ENCODE measurements at places on chromosomes 7 and 10.
A peak's percentile ranks its signal among the peaks of the same experiment; 100 is the strongest.

DNA sequence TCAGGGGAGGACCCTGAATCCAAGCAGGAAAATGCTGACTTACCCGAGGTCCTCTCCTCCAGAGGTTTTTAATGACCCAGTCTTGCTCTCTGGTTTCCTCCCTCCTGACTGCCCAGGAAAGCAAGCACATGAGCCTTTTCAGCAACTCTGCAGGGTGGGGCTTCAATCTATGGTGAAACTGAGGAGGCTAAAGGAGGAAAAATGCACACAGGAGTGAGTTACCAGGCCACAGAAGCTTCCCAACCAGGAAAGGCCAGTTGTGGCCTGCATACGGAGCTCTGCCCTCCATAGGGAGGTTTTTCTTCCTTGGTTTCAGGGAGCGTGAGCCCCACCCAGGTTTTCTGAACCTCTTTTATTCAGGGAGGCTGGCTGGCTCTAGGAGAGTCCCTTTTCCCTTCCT is 14.1 kb upstream of the DLG5 start:
- DNase-seq = no peak

DNA sequence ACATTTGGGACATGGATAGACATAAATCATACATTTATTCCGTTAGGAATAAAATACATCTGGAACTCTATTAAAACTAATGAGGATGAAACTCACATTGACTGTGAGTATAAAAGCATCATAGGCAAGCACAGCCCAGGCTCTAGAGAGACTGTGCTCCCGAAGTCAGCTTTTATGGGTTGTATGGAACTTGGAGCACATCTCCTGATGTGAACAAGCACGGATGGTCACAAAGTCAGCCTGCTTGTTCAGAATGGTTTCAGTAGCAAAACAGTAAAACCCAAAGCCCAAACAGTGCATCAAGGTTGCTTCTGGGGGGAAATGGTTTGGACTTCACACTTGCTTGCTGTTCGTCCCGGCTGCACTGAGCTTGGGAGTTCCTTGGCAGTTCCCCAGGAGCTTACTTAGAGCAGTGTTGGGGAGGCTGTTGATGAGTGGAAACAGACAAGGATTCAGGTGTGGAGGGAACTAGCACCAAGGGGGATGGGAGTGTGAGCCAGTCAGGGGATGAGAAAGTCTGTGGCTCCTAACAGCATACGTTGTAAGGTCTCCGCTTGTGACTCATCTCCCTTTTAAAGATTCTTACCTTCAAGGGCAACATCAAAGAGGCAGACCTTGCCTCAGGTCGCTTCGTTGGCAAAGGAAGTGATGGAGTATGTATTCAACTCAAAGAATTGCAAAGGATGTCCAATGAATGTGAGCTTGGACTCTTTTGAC is 19.7 kb upstream of the ITGA8 start:
- no peak for DNase-seq

DNA sequence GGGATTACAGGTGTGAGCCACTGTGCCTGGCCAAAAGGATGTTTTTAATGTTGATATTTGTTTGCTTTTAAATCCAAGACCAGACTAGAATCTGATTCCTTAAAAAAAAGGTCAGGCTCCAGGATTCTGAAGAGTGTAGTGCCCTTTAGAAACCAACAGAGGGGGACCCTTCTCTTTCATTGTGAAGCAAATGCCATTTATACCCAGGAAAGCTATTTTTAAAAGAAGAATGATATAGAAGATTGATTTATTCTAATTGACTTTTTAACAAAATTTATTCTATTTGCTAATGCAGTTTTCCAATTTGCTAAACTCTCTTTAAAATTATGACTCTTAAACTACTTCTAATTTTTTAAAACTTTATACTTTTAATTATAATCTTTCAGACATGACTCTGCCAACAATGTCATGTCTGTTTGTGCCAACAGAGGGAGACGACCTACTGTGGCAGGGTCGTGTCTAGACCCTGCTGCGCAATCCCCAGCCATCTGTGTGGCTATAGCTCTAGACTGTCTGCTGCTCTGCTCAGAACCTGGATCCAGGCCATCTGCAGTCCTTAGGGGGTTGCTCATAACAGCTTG is 201.0 kb upstream of the IMMP2L start:
- DNase-seq = peak; percentile 57

DNA sequence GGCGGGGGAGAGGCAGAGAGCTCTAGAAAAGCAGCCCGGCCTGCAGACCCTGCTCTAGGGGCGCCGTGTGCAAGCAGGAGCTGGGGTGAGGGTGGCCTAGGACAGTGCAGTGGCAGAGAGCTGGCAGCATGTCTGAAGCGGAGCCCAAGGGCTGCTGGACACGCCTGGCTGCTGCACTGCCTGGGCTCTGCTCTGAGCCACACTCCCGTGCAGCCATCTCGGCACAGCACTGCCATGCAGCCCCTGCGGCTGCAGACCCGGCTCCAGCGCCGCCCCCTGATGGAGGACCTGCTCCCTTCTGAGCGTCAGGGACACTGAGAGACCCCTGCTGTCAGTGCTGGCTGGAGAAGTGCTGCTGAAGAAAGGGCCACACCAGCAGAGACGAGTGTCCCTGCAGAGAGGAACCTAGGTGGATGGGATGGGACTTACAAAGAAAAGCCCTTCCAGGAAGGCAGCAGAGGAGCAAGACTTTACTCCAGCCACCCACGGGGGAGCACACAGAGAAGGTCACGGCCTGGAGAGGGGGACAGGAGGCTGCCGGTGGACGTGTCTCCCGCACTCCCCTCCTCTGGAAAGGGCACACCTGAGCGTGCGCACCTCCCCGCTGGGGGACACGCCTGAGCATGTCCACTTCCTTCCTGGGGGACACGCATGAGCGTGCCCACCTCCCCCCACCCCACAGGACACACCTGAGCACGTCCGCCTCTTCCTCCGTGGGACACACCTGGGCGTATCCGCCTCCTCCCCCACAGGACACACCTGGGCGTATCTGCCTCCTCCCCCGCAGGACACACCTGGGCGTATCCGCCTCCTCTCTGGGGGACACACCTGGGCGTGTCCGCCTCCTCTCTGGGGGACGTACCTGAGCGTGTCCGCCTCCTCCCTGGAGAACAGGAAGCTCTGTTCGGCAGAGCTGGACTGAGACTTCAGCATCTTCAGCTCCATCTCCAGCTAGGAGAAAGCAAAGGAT is 252.9 kb downstream of the MAD1L1 start:
- DNase-seq = no peak

DNA sequence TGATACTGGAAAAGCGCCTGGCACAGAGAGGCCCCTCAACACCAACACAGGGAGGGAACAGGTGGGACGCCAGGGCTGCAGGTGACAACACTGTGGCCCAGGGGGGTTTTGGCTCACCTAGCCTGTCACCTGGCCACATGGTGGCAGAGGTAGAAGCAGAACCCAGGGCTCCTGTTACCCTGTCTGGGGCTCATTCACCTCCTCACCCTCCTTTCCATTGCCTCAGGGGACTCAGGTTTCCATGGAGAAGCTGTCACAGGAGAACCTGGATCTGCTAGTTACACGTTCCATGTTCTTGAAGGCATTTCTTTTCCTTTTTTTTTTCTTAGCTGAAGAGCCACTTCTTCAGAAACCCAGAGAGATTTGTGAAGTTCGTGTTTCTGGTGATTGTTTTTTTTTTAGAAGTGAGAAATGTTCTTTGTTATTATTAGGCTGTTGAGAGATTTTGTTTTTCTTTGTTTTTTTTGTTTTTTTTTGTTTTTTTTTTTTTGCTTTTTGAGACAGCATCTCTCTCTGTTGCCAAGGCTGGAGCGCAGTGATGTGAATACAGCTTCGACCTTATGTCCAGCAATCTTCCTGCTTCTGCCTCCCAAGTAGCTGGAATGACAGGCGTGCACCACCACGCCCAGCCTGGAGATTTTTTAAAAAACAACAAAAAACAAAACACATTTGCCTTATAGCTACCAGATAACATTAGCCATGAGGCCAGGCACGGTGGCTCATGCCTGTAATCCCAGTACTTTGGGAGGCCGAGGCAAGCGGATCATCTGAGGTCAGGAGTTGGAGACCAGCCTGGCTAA is 16.0 kb downstream of the DENND2A start:
- DNase-seq = no peak

DNA sequence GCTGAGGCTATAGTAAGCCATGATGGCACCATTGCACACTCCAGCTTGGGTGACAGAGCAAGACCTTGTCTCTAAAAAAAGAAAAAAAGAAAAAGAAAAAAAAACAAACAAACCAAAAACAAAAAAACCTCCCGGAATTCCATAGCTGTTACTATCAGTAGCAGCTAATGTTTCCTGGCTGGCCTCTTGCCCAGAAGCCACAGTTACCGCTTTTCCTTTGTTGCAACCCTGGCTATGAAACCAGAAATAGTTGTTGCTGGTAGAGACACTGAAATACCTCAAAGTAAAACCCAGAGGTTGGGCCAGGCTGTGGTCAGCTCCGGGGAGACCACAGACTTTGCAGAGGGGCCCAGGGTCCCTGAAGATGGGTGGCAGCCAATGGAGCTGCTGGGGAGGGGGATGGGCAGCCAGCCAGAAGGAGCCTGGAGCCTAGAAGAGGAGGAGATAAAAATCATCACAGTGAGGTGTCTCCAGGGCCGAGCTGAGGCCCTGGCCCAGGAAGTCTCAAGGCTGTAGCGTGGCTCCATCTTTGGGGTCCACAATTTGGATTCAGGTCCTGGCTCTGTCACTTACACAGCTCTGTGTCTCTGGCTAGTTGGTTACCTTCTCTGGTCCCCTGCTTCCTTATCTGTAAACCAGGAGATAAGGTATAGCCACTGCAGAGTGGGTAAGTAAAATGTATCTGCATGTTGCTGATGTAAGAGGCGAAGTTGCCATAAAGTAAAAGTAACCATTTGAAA is 3.4 kb upstream of the CHST12 start:
- DNase-seq = peak; percentile 65

DNA sequence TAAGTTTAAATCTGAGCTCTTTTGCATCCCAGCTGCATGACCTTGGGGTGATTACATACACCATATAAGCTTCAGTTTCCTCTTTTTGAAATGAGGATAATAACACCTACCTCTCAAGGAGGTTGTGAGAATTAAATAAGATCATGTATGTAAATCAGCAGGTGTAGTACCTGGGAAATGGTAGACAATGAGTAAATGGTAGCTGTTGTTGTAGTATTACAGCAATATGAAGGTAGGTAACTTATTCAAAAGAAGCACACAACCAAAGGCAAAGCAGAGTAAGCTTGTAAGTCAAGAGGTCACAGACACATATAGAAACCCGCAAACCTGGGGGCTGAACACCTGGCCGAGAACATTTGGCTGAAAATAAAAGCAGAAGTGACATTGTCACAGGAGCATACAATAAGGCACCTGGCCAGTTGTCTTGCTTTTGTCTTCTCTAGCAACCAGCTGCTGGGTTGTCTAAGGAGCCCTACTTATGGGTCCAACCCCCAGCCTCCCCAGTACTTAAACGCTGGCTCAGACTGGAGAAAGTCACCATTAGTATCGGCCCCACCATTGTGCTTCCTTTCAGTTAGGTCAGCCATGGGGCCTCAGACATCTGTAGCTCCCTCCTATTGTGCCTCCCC is 203.6 kb upstream of the MKLN1 start:
- no peak for DNase-seq

DNA sequence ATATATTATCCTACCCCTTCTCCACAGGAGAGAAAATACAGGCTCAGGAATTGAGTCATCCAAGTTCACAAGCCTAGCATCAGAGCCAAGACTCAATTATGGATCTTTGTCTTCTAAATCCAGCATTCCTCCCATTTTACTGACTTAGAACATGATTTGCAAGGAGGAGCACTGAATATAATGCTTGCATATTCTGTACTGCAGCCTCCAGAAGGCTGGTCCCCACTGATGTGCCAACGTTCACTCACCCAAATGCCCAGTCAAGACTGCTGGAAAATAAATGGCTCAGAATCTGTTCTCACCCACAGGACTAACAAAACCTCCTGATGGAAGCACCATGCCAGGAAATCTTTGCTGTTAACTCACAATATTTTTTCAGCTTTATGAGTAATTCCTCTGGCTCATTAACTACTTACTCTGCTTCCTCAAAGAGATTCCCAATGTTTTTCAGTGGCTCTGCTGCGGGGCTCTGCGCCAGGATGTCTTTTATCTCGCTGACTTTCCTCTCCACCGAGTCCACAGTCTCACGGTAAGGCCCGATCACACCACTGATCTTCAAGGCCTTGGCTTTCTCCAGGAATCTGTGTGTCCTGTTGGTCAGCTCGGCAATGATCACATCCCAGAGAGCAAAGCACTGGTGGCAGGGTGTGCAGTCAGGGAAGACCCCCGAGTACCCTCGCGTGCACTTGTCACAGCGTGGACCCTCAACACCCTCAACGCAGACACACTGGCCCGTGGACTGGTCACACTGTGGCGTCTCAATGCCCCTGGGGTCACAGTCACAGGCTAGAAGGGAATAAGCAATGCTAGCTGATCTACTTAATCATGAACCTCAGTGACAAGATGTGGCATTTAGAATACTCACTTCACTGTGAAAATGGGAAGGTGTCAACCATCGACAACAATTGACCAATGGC is 48.8 kb downstream of the DLD start:
- no peak for DNase-seq

DNA sequence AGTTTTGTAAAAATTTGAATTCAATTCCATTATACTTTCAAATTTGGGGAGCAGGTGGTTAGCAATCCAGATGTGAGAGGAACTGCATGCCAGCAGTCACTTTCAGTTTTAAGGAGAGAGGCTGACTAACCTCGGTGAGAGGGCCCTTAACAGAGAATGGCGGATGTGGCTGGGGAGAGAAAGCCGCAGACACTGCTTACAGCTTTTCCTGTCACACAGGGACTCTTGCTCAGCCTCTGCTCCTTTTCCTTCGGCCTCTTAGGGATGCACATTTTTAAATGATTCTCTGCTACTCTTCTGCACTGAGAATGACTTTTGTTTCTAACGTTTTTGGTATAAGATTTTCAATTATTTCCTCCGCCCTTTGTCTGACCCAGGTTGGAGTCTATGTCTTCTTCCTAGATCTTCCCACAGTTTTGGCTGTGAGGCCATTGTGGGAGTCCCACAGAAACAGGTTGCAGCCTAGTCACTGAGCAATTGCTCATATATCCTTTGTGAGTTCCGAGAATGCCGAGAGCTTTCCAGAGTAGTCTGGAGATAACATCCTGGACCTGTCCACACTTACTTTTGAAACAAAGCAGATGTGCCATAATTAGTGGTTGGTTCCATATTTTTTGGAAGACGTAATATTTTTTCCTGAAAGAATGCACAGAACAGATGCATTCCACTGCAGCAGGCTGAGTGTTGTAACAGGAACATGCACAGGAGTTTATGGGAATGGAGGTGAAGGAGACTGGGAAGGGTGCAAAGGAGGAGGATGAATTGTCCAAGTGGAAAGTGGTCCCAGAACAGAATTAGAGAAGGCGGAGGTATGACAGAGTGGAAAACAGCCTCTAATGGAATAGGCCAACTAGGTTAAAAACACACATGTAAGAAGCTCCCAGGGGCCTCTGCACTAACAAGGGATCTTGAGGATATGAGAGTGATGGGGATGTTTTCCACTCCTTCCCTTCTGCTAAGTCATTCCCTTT is 168.0 kb upstream of the ZNF32 start:
- DNase-seq = no peak

- DNase-seq = no peak
Measured at GRCh38 chr7:107933386-107934013, 42.5 kb downstream of the DLD start.

DNA sequence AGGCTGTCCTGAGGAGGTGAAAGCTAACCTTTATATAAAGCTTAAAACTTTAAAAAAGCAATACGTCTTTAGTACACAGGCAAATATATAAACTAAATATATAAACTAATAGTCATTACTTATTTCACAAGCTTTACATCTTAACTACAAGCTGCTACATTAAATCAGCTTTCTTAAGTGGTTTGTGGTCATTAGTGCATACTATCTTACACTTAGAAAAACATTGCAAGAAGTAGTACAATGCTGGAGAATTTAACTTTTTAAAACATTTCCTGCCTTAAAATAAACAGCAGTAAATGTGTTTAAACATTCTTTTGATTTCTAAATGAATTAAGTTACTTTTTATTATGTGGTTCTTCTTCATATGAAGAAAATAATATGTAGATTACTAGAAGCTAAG is 36.3 kb downstream of the MET start:
- no peak for DNase-seq
